ENCODE measurements at places on chromosomes 5 and 9.
A peak's percentile ranks its signal among the peaks of the same experiment; 100 is the strongest.

GRCh38 chr9:95813923-95814322 lies 61.6 kb upstream of the ERCC6L2 start:
- no peak for DNase-seq

DNA sequence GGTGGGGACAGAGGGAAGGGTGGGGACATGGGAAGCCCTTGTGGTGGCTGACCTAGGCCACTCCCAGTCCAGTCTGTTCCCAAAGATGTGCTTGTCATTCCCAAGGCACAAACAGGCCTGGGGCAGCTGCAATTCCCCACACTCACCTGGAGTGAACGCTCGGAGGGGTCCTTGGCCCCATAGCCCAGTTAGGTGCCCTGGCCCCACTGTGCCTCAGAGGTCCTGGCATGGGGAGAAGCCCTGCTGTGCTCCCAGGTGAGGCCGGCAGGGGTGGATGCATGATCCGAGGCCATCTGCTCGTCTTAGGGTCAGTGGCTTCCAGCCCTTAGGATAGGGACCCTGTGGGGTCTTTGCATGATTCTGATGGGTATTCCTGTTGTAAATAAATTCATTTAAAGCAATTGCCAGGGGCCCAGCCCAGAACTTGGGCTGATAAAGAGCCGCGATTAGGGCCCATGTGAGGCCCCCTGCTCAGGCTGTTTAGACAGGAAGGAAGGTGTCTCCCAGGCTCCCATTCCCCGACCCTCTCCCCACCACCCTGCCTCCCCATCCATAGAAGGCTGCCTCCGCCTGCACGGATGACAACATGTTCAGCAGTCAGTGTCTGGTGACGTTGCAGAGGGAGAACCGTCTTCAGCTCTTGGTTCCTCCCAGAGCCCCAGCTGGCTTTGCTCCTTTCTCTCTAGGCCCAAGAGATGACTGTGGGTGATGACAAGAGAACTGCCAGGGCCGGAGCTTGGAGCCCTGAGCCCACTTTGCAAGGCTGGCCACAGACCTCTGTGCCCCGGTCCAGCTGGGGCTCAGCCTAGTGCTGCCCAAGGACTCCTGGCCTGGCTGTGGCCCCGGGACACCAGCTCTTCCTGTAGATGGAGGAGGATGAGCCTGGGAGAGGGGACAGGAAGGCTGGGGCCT lies 28.4 kb upstream of the IRX4 start:
- DNase-seq = no peak

- DNase-seq = peak; percentile 49
Measured at GRCh38 chr9:107929443-107929842, 439.9 kb upstream of the KLF4 start.

DNA sequence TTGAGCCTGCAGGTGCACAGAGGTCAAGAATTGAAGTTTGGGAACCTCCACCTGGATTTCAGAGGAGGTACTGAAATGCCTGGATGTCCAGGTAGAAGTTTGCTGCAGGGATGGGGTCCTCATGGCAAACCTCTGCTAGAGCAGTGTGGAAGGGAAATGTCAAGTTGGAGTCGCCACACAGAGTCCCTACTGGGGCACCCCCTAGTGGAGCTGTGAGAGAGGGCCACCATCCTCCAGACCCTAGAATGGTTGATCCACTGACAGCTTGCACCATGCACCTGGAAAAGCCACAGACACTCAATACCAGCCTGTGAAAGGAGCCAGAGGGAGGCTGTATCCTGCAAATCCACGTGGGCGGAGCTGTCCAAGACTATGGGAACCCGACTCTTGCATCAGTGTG lies 78.0 kb downstream of the GABRA1 start:
- no peak for DNase-seq

- peak; percentile 55 for DNase-seq
Measured at GRCh38 chr9:87516222-87516925, 18.7 kb downstream of the DAPK1 start.

DNA sequence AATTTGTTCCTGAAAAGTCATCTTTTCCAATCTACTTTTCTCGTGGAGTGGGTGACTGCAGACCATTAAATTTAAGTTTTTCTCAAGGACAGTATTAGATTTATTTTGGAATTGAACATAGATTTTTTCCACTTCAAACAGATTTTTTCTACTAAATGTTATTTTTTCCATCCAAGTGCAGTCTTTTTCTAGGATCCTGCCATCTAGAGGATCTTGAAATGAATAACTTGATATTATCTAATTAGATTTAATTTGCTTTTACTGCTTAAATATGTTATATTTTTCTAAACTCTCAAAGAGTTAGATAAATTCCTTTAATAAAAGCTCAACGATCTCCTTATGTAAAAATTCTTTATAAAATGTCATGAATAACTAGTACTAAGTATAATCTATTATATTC lies 136.9 kb upstream of the PRR16 start:
- DNase-seq = no peak

GRCh38 chr5:165360784-165361542 lies 1855.5 kb downstream of the MAT2B start:
- no peak for DNase-seq

- DNase-seq = no peak
Measured at GRCh38 chr9:18526685-18527084, 52.7 kb downstream of the ADAMTSL1 start.

DNA sequence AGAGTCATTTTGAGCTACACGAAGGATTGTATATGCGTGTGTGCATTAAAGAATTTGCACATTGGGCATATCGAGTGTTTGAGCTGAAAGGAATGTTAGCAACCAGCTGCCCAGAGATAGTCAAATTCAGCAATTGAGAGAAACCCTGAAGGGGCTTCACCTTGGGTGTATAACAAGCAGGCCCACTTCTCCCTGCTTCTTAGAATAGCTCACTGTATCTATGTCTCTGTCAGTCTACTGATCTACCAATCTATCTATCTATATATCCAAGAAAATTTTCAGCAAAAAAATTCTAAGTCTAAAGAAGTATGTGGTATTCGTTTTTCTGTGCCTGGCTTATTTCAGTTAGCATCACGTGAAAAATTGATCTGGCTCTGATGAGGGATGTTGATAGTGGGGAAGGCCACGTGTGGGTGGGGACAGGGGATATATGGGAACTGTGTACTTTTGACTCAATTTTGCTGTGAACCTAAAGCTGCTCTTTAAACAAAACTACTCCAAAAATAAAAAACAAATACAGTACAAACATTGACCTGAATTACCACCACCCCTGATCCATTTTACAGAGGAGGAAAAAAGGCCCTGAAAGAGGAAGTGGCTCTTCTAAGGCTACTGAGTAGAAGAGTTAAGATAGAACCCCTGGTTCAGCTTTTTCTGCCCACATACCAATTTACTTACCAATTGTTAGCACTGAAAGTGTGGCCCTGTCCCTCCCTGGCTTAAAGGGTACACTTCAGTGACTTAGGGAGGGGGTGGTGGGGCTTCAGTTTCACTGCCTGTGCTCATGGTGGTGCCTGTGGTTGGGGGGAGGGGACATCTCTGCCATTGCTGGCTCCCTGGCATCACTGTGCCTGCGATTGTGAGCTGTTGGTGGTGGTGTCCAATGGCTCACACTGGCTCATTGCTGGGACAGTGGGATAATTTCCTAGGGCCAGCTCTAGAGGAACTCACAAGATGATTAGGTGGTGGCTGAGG lies 141.8 kb downstream of the DOCK2 start:
- DNase-seq = no peak

DNA sequence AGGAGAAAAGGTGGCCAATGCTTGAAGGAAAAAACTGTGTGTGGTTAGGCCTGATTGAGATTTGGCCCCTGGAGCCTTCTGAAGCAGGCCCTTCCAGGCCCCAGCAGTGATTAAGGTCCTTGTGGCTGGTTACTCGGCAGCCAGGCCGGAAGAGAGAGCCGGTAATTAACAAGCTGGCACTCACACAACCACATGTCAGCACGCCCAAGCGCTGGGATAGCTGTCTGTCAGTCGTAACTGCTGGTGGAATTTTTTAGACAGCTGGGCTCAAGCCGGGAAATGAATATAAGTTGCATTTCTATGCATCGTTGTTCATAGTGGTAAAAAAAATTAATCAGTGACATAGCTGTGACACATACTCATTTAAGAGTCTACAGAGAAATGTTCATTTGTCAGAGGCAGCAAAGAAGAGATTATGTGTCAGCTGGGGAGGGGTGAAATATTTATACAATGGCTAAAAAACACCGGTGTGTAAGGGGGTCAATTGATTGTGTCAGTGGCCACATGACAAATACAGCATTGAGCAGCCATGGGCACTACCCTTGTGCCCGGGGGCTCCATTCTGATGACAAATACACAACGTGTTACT lies 13.7 kb upstream of the ARAP3 start:
- DNase-seq = no peak

DNA sequence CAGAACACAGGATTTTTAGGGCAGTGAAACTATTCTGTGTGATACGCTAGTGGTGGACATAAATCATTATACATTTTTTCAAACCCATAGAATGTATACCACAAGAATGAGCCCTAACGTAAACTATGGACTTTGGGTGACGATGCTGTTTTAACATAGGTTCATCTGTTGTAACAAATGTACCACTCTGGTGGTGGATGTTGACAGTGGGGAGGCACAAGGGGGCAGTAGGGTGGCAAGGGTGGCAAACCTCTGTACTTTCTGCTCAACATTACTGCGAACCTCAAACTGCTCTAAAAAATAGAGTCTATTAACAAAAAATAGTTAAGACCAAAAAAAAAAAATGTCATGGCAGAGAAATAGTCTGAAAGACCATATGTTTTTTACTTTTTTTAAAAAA lies 9.1 kb upstream of the MVB12B start:
- DNase-seq = no peak

GRCh38 chr5:175557778-175558177 lies 79.4 kb downstream of the SFXN1 start:
- no peak for DNase-seq

All from tibial nerve (tissue), 4 donors.